HuH-7.5 (cell line): ENCODE measurements at places on chromosomes 13 and 19.

DNA sequence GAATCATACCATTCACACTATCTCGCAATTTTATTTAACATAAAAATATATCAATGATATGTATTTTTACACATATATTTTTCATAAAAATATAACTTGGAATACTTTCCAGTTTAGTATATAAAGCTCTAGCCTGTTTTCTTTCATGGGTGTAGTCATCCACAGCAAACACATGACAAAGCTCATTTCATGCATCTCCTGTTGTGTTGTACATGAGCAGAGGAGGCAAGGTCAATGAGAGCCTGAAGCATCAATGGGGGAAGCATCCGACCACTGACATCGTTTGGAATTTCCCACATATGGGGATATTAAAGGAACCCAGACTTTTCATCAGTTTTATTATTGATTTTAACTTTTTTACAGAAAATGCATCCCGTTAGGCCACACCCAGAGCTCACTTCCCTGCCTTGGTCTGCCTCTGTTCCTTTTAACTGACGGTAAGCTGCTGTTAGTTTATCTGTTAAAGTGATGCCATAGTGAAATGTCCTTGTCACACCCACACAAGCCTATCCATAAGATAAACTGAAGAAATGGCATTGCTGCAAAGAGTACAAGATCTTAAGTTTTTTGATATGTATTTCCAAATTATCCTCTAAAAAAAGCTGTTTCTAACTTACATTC lies 44.0 kb downstream of the MIPEP start:
- no peak for DNase-seq

DNA sequence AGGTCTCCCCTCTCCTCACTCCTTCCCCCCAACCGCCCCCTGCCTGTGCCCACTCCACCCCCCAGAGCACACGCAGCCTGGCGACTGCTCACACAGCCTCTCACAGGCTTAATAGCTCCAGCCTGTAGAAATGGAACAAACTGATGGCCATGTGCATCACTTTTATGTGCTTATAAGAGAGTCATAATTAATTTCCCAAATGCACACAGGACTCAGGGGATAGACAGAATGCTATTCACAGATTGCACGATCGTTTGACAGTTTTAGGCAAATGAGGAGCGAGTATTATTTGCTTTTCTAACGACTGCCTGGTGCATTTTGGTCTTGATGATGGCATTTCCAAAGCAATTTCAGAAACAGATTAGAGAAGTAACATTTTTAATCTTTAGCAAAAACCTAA lies 97.7 kb upstream of the VSTM2B start:
- no peak for DNase-seq

GRCh38 chr13:74645586-74645985 lies 511.4 kb upstream of the KLF12 start:
- DNase-seq: no peak

DNA sequence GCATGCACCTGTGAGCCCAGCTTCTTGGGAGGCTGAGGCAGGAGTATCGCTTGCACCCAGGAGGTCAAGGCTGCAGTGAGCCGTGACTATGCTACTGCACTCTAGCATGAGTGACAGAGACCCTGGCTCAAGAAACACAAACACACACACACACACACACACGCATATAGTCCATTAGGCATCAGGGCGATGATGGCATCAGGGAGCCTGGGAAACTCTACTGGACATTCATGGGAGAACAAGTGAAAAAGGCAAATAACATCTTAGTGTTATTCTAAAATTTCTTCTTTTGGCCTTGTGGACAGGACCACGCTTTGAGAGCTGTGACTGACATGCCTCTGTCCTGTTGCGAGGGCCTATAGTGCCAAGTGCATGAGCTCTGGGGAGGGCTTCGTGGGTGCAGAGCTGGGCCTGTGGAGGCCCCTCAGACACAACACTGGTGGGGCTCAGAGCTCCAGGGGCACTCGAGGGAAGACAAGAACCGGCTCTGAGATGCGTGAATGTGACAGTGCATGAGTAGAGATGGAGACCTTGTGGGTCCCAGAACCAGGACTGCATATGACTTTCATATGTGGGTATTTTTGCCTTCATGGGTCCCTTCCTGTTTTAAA lies 8.0 kb upstream of the USF2 start:
- no peak for DNase-seq

DNA sequence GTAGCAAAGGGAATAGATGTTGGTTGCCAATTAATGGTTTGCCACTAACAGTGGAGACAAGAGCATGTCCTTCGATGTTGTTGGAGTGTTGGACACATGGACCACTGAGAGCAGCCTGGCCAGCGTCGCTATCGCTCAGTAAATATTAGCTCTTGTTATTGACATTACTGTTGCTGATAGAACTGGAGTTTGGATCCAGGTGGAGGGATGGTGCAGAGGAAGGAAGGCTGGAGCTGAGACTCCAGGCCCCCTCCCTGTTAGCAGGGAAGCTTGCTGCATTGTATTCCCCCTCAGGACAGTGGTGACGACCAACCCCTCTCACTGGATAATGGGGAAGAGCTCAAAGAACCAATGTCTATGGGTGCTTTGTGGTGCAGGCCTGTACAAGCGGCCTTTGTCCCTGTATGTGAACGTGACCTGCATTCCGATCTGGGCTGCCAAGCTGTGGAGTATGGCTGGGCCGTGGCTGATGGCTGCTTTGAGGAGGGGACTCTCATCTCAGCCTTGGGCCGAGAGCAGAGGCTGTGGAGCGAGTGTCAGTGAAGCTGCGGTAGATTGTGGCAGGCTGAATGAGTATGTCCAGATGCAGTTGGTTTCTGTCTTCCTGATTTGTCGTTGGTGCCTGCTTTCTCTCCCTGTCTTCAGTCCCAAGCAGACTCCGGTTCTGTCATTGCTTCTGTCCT lies 7.0 kb downstream of the CLASRP start:
- peak; percentile 66 for DNase-seq

DNA sequence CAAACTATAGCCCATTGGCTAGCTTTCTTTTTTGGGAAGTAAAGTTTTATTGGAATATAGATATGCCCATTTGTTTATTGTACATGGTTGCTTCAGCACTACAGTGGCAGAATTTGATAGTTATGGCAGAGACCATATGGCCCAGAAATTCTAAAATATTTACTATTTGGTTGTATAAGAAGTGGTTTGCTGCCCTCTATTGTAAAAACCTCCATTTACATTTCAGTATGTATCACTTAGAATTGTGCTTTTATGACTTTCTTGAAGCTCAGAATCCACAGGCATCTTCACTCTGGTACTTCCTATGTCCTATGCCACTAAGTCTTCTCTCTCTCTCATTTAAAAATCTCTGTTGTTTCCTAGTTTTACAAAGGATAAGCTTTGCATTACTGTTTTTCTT lies 37.7 kb downstream of the DLEU7 start:
- DNase-seq: no peak

- no peak for DNase-seq
These were observed 767.3 kb upstream of the GPC6 start for GRCh38 chr13:92459306-92459705.

DNA sequence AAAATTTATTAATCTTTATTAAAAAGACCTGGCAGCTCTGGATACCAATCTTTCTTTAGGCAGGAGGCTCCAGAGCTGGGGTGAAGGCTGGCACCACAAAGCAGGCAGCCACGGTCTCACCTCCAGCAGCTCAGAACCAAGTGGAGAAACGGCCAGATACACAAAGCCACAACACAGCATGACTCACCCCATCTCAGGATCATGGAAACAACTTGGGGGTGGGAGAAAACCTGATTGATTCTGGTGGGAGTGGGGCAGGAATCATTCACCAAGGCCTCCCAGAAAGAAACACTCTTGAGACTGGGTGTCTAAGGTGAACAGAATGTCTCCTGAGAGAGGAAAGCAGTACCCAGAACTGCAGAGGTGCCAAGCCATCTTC lies 64.2 kb downstream of the CRYL1 start:
- no peak for DNase-seq

DNA sequence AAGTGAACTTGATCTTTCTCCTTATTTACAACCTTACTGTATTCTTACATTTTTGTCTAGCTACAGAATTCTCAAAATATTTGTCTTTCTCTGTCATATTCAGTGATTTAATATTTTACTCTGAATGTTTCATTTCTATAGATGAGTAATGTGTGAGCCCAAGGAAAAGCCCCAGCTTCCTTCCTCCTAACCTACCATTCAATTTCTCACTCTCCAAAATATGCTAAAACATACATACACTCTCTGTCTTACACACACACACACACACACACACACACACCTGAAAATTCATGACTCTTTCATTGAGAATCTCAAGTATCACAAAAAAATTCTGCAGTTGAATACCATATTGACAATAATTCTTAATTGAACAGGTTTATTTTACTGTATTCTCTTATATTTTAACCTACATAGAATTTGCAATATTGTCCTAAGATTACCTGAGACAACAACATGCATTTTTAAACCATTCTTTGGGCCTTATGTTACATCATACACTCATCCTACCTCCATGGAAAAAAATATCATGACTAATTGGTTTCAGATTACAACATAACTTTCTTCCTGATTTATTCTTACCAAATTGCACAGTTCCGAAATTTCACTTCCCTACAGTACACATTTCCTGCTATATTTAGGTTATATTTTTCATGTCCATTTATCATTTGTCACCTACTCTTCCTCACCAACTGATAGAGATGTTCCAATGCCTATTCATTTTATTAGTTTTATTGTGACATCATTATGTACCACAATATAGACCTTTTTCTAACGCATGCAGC lies 1965.6 kb upstream of the PCDH20 start:
- DNase-seq: no peak

- no peak for DNase-seq
These were observed 55.1 kb downstream of the CDADC1 start for GRCh38 chr13:49302817-49303216.

GRCh38 chr19:31548941-31549340 lies 199.7 kb upstream of the TSHZ3 start:
- no peak for DNase-seq

GRCh38 chr13:99029576-99029975 lies 51.7 kb upstream of the DOCK9 start:
- DNase-seq: no peak

GRCh38 chr19:3403489-3404323 lies 37.3 kb downstream of the NFIC start:
- peak; percentile 83 for DNase-seq

DNA sequence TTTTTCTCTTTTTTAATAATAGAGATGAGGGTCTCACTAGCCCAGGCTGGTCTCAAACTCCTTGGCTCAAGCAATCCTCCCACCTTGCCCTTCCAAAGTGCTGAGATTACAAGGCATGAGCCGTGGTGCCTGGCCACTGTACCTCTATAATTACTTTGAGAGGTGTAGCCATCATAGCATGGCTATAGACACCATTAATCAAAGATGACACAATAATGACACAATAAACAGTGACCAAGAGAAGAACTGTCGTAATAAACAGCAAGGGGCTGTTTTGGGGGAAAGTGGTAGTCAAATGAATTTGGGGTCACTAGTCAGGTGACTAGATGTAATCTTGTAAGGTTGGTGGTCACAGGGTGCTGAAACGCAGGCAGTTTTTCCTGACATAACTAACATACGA lies 30.4 kb downstream of the KLF5 start:
- DNase-seq: no peak

GRCh38 chr13:111909971-111910671 lies 156.8 kb upstream of the SOX1 start:
- DNase-seq: no peak

DNA sequence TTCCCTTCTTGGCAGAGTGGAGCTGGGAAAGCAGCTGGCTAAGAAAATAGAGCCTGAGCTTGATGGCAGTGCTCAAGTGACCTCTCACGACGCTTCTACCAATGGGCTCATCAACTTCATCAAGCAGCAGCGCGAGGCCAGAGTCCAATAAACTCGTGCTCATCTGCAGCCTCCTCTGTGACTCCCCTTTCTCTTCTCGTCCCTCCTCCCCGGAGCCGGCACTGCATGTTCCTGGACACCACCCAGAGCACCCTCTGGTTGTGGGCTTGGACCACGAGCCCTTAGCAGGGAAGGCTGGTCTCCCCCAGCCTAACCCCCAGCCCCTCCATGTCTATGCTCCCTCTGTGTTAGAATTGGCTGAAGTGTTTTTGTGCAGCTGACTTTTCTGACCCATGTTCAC lies 4.3 kb upstream of the PDCD2L start:
- DNase-seq: no peak

GRCh38 chr13:99390601-99391000 lies 83.4 kb upstream of the GPR183 start:
- no peak for DNase-seq

GRCh38 chr19:19417628-19418245 lies 12.3 kb downstream of the GATAD2A start:
- no peak for DNase-seq

DNA sequence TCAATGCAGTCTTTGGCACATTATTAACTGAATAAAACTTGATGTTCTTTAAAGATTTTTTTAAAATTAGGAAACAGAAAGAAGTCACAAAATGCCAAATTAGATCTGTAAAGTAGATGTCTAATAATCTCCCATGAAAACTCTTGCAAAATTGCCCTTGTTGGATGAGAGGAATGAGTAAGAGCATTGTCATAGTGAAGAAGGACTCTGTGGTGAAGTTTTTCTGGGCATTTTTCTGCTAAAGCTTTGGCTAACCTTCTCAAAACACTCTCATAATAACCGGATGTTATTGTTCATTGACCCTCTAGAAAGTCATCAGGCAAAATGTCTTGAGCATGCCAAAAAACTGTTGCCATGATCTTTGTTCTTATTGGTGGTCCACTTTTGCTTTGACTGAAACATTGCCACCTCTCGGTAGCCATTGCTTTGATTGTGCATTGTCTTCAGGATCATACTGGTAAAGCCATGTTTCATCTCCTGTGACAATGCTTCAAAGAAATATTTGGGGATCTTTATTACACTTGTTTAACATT lies 549.3 kb downstream of the LIG4 start:
- no peak for DNase-seq

- no peak for DNase-seq
These were observed 65.4 kb upstream of the WDFY2 start for GRCh38 chr13:51518827-51519226.

- DNase-seq: no peak
These were observed 2.9 kb downstream of the KLK1 start for GRCh38 chr19:50820549-50821247.

DNA sequence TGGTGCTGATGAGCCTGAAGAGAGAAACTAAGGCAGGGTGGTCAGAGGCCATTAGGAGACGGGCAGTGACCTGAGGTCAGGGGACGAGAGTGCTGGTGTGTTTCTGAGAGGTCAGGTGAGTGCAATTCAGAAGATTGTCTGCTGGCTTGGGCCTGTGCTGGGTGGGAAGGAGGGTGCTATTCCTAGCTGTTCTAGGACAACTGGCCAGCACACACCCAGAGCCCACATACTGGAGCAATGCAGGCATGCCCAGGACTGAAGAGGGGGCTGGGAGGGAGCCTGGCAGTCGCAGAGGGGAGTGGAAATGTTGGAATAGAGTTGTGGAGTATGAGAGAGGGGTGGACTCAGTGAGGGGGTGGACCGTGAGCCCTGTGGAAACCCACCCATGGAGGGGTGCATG lies 16.5 kb downstream of the ARHGEF7 start:
- no peak for DNase-seq

DNA sequence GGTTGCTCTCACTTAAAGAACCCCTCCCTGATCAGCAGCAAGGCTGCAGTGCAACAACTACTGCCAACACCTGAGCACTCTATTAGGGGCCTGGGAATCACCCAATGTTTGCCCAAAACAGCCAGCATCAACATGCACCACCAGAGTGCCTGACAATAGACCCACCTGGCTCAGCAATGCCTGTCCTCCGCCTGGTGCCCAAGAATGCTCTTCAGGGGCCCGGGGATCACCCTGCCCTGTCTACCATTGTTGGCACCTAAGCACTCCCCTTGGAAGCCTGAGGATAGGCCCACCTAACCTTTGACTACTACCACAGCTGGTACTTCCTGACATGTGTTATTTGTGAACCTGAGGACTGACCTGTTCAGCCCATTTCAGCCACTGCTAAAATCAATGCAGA lies 1363.1 kb upstream of the PRR20A start:
- DNase-seq: no peak

- DNase-seq: no peak
These were observed 190.3 kb downstream of the KCNRG start for GRCh38 chr13:50205581-50205980.
